ENCODE measurements at places on chromosomes 1 and 21.

DNA sequence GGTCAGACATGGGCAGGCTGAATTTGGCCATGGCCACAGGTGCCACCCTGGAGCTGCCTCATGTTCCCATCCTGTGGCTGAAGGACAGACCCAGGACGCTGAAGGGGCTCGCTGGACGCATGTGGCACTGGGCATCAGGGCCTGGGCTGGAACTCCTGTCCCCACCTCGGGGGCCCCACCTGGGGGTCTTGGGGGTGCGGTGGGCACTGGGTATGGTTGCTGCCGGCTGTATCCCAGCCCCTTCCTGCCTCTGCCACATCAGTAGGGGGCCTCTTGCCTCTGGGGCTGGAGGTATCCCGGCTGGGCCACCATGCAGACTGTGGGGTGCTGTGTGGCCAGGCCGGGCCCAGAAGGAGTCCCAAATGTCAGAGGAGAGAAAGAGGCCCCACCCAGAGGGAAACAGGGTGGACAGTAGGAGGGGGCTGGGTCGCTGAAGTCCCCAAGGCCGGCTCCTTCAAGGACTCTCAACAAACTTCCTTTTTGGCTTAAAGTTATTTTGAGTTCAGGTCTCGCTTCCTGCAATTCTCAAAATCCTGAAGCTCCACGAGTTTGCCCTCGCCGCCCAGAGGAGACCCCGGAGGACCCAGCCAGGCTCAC, 78.7 kb downstream of the SIK1 start:
- no peaks in the 10 kb centered on the region for H3K36me3 ChIP-seq

- H3K4me3 ChIP-seq = no peak overlapping the region
- no peak overlapping the region for H3K27ac ChIP-seq
- H3K36me3 ChIP-seq = peaks cover 21% of the 10 kb centered on the region
- DNase-seq = no peak
- H3K4me1 ChIP-seq = no peaks in the 10 kb centered on the region
These were observed 42.5 kb downstream of the RAB3GAP2 start for GRCh38 chr1:220229771-220230170.

DNA sequence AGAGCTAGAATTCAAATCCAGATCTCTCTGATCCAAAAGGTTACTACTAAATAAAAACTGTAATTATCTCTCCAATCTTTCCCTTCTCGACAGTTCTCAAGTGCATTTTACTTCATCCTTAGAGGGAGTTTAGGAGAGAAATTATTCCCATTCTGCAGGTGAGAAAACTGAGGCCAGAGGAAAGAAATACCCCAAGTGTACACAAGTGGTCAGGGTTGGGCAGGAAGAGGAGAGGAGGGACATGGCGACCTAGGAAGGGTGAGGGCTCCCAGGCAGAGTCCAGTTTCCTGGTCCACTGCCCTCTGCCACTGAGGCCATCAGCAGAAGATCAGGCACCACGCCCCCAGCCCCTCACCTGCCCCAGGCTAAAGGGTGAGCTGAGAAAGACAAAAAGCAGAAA, 127.1 kb upstream of the RUNX3 start:
- no peaks in the 10 kb centered on the region for H3K4me1 ChIP-seq
- no peak overlapping the region for H3K4me3 ChIP-seq
- no peaks in the 10 kb centered on the region for H3K36me3 ChIP-seq
- H3K27me3 ChIP-seq = peaks cover 16% of the 10 kb centered on the region
- no peak for DNase-seq
- no peak overlapping the region for H3K27ac ChIP-seq

- no peak overlapping the region for H3K27ac ChIP-seq
- no peaks in the 10 kb centered on the region for H3K4me1 ChIP-seq
- H3K36me3 ChIP-seq = no peaks in the 10 kb centered on the region
These were observed 615.4 kb downstream of the AGBL4 start for GRCh38 chr1:49408346-49408745.

- no peaks in the 10 kb centered on the region for H3K27me3 ChIP-seq
- DNase-seq = no peak
- H3K36me3 ChIP-seq = no peaks in the 10 kb centered on the region
- H3K4me3 ChIP-seq = no peak overlapping the region
- no peaks in the 10 kb centered on the region for H3K4me1 ChIP-seq
These were observed 11.2 kb upstream of the PHC2 start for GRCh38 chr1:33442141-33442540.

DNA sequence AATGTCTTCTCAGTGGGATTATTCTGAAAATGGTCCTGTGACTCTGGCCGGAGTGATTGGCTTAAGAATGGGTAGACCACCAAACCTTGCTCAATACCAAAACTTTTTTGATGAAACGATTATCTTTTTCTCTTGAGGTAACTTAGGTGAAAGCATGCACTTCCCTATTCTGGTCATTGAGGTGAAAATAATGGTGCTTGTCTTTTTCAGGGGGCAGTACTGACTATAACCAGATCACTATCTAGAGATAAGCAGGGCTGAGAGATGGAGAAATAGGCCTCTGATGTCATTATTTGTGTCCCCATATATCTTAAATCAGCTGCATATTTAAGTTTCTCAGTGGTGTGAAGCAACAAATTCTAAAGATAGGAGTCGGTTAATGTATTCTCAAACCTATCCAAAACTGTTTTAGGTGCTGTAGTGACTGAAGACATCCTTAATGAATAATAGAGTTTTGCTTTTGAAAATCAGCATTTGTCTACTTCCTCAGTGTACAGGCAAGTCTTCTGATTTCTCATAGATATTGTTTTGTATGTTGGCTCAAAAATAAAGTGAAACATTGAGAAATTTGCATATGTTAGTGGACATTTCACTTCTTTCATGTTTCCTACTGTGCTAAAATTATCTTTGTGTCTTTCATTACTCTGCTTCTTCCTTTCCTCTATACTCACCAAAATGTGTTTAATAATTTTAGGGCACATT, 735.3 kb upstream of the ADGRL4 start:
- no peaks in the 10 kb centered on the region for H3K27me3 ChIP-seq
- H3K36me3 ChIP-seq = no peaks in the 10 kb centered on the region
- H3K4me1 ChIP-seq = no peaks in the 10 kb centered on the region
- no peak overlapping the region for H3K27ac ChIP-seq
- DNase-seq = no peak

GRCh38 chr1:59176471-59176870, 120.4 kb upstream of the FGGY start:
- no peaks in the 10 kb centered on the region for H3K4me1 ChIP-seq
- H3K36me3 ChIP-seq = no peaks in the 10 kb centered on the region
- H3K4me3 ChIP-seq = no peak overlapping the region
- no peaks in the 10 kb centered on the region for H3K27me3 ChIP-seq

- H3K4me3 ChIP-seq = peak overlapping the region; percentile 38
- no peak for DNase-seq
- no peaks in the 10 kb centered on the region for H3K36me3 ChIP-seq
- H3K27ac ChIP-seq = peak overlapping the region; percentile 77
- no peaks in the 10 kb centered on the region for H3K27me3 ChIP-seq
These were observed 48.8 kb downstream of the H3-3A start for GRCh38 chr1:226111098-226111882.

- peaks cover 28% of the 10 kb centered on the region for H3K27me3 ChIP-seq
- H3K36me3 ChIP-seq = no peaks in the 10 kb centered on the region
- H3K4me3 ChIP-seq = no peak overlapping the region
- H3K27ac ChIP-seq = no peak overlapping the region
- no peak for DNase-seq
These were observed 5.2 kb downstream of the FNDC10 start for GRCh38 chr1:1594602-1595260.

DNA sequence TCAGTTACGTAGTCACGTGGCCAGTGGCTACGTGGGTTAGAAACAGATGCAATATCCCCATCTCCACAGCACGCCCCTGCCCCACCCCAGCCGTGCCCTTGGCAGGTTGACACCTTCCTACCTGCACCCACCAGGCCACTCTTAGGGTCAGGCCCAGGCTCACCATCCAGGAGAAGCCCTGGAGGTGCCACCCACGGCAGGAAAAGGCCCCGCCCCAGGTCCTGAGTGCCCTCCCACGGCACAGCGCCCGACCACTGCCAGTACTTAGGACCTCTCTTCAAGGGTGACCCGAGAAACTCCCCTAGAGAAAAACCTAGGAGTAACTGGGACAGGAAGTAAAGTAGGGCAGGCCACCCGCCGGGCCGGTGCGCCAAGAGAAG, 1.5 kb downstream of the C1orf35 start:
- DNase-seq = no peak
- H3K27me3 ChIP-seq = no peaks in the 10 kb centered on the region

DNA sequence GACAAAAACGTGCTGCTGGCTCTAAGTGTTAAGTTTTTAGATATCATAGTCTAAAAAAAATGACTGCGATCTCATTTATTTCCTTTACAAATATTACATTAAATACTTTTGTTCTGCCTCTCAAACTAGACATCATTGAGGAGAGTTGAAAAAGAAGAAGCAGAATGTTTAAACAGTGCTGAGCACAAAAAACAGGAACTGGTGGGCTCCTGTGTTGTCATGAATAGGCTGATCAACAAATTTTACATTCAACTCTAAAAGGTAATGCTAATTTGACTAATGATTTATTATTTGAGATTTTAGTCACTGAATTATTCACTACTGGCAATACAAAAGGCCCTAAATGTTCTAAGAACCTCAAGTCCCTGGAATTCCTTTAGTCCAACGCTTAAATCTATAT, 66.1 kb downstream of the GPATCH2 start:
- no peaks in the 10 kb centered on the region for H3K27me3 ChIP-seq

GRCh38 chr1:113153116-113153803, 80.3 kb downstream of the LRIG2 start:
- no peaks in the 10 kb centered on the region for H3K36me3 ChIP-seq
- no peak overlapping the region for H3K4me3 ChIP-seq
- H3K4me1 ChIP-seq = no peaks in the 10 kb centered on the region
- no peaks in the 10 kb centered on the region for H3K27me3 ChIP-seq
- H3K27ac ChIP-seq = no peak overlapping the region
- no peak for DNase-seq

DNA sequence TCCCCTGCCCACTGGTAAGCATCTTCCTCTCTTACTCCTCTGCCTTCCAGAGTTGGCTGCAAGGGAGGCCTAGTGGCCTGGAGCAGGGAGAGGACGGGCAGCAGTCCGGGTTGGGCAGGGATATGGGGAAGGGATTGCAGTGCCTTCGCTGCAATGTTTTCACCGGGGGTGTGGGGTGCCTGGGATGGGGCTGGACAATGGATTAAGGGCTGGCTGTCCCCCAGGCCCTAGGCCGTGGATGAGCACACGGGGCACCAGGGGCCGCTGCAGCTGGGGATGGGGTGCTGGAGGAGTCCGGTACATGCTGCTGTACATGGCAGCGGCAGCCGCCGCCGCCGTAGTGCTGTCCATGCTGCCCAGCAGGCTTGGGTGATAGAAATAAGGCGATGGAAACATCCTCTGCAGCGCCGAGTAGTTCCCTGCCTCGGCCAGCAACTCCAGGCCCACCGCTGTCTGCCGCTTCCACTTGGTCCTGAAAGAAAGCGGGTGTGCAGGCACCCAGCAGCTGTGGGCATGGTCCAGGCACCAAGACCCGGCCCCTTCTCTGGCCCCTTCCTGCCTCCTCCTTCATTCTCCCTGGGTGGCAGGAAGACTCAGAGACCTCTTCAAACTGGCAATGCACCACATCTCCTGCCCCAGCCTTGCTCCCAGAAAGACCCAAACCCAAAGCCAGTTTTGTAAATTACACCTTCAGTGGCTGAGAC, 4.8 kb downstream of the BARHL2 start:
- H3K27me3 ChIP-seq = peaks cover 76% of the 10 kb centered on the region
- H3K4me3 ChIP-seq = no peak overlapping the region
- no peak overlapping the region for H3K27ac ChIP-seq
- DNase-seq = no peak
- H3K36me3 ChIP-seq = no peaks in the 10 kb centered on the region

- H3K4me1 ChIP-seq = peaks cover 7% of the 10 kb centered on the region
- H3K27ac ChIP-seq = no peak overlapping the region
- H3K27me3 ChIP-seq = peaks cover 52% of the 10 kb centered on the region
- H3K4me3 ChIP-seq = no peak overlapping the region
- no peaks in the 10 kb centered on the region for H3K36me3 ChIP-seq
These were observed 2.1 kb downstream of the PLD5 start for GRCh38 chr1:242522304-242522945.

GRCh38 chr1:46948629-46949416, 7.5 kb upstream of the CYP4A11 start:
- H3K4me3 ChIP-seq = no peak overlapping the region
- no peak overlapping the region for H3K27ac ChIP-seq
- H3K4me1 ChIP-seq = no peaks in the 10 kb centered on the region
- H3K27me3 ChIP-seq = no peaks in the 10 kb centered on the region
- no peaks in the 10 kb centered on the region for H3K36me3 ChIP-seq
- no peak for DNase-seq

GRCh38 chr1:23816906-23817305, 8.3 kb downstream of the HMGCL start:
- no peak overlapping the region for H3K27ac ChIP-seq
- H3K36me3 ChIP-seq = peaks cover 38% of the 10 kb centered on the region
- H3K4me3 ChIP-seq = no peak overlapping the region
- DNase-seq = no peak

DNA sequence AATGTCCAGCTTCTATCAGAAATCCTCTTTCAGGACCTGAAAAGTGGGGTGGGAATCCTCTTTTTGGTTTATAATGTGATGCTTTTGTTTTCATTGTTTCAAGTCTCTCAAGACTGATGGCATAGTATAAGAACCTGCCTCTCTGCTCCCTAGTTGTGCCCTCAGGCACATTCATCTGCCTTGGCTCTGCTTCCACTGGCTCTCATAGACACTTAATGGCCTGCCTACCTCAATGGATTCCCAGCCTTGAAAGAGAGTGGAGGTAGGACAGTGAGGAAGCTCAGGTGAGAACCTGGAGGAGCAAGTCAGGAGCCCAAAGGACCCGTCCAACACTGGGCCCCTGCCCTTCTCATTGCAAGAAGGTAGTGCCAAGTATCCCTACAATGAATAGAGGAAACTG, 4.8 kb downstream of the TTLL7 start:
- no peak overlapping the region for H3K27ac ChIP-seq
- H3K4me3 ChIP-seq = no peak overlapping the region
- H3K36me3 ChIP-seq = no peaks in the 10 kb centered on the region
- H3K27me3 ChIP-seq = peaks cover 30% of the 10 kb centered on the region
- DNase-seq = no peak

DNA sequence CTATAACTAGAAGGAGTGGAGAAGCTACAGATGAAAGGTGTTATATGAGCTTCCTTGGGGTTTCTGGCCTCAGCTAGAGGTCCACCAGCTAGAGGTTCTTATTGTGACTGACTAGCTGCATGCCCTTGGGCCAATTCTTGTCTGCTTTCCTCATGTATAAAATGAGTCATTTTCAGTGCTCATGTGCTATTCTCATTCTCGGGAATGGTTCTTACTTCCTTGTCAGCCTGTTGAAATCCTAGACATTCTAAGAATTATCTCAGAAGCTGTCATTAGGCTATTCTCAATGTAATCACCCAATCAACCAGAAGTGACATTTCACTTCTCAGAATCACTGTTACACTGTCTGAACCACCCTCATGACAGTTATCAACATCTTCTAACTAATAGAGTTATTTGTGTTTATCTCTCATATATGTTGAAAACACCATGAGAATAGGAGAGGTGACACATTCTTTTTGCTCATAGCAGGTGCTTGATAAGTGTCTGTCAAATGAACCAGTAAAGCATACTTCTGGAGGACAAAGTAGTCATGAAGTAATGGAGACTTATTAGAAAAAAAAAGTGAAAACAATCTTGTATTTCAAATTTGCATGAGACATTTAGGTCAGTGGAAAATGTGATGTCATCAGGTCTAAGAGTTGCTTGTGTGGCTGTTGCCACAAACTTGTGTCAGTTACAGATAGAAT, 122.8 kb upstream of the IVNS1ABP start:
- no peak for DNase-seq
- H3K27me3 ChIP-seq = no peaks in the 10 kb centered on the region
- no peaks in the 10 kb centered on the region for H3K4me1 ChIP-seq
- no peak overlapping the region for H3K27ac ChIP-seq
- H3K4me3 ChIP-seq = no peak overlapping the region
- H3K36me3 ChIP-seq = no peaks in the 10 kb centered on the region

GRCh38 chr1:16300436-16300835, 51.8 kb downstream of the FBXO42 start:
- H3K36me3 ChIP-seq = peaks cover 52% of the 10 kb centered on the region
- no peak overlapping the region for H3K4me3 ChIP-seq
- no peaks in the 10 kb centered on the region for H3K4me1 ChIP-seq
- H3K27ac ChIP-seq = peak overlapping the region; percentile 58
- H3K27me3 ChIP-seq = no peaks in the 10 kb centered on the region
